Stimulated activated CD8-positive, alpha-beta memory T cell treated with anti-CD3 and anti-CD28 coated beads, Interleukin-15, amount 100 ng/mL, for 24 hours (primary cell): ENCODE measurements at places on chromosomes 5 and 9.

DNA sequence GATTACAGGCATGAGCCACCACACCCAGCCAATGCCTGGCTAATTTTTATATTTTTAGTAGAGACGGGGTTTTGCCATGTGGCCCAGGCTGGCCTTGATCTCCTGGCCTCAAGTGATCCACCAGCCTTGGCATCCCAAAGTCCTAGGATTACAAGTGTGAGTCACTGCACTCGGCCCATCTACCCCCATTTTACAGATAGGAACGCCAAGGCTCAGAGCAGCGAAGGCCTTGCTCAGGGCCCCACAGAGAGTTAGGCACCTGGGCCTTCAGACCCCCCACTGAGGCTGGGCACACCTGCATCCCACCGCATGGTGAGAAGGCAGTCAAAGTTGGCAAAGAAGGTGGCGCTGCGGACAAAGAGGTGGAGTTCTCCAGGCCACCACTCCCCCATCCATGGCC is 143.1 kb downstream of the GAPVD1 start:
- no peak for DNase-seq

GRCh38 chr5:82894716-82895115 is 182.5 kb downstream of the TMEM167A start:
- DNase-seq: no peak

GRCh38 chr5:32174011-32174870 is at the start of gene GOLPH3:
Gene GOLPH3, minus strand, starts transcription at chr5:32174319. Its CDS starts 285 bp downstream, at chr5:32174034.
- DNase-seq: peak; percentile 84

DNA sequence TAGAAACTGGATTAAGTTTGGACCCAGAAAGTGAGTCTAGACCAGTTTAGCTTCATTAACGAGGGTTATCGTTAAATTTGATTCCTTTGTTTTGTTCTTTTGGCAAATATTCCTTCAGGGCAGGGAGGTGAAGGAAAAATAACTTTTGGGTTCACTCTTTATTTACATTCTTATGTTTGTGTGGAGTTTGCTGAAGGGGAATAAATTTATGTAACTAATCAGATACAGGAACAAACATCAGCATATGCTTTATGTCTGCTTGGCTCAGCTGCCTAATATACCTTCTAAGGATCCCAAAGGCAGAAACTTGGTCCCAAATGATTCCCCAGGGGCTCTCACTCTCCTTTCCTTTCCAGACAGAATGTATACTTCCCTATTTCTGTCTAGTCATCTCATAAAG is 132.4 kb downstream of the MCTP1 start:
- DNase-seq: no peak

DNA sequence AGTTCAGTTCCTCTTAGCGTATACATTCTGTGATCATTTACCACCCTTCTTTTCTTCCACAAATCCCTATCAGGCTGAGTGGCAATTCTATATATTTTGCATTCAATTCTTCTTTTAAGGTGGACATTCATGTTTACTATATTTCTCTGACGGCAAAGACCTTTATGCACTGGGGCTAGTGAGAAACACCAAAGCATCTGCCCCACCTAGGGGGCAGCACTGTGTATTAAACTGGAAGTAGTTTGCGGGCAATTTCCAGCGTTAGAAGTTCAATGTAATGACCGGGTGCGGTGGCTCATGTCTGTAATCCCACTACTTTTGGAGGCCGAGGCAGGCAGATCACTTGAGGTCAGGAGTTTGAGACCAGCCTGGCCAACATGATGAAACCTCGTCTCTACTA is 27.9 kb upstream of the FBXL7 start:
- no peak for DNase-seq

- DNase-seq: no peak
These were observed 11.7 kb upstream of the SETX start for GRCh38 chr9:132366481-132366880.

DNA sequence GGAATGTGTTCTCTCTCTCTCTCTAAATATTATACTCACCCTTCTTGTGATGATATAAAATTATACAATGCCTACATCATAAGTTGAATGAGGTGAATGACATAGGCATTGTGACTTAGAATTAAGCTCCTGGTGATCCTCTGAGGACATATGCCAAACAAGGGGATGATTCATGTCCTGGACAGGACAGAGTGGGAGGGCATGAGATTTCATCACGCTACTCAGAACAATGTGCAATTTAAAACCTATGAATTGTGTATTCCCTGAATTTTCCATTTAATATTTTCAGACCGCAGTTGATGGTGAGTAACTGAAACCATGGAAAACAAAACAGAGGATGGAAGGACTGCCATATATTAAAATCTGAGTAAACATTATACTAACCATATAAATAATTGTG is 782.2 kb upstream of the NUDT12 start:
- no peak for DNase-seq
